ENCODE measurements at places on chromosomes 12 and 14. TPM values are rescaled to one million over a fixed set of nuclear protein-coding genes. Genes with fewer than 3 reads are reported as not detected.

DNA sequence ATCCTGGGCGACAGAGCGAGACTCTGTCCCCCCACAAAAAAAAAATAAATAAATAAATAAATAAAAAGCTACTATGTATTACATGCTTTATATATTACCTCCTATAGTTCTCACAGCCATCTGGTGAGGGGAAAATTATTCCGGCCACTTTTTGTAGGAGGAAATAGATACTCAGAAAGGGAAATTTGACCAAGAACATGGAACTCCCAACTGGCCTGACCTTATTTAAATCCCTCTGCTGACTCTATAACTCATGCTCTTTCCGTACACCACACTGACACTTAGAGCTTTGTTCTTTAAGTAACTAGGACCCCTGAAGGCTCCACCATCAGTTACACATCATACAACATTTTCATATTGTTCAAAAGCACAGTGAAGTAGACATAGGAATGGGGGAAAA, 2.2 kb upstream of the MMP19 start:
- H3K27ac ChIP-seq: no peak overlapping the region
- no peaks in the 10 kb centered on the region for H3K36me3 ChIP-seq
- no peaks in the 10 kb centered on the region for H3K27me3 ChIP-seq
- H3K4me3 ChIP-seq: no peak overlapping the region
- DNase-seq: no peak

GRCh38 chr12:78970041-78970440, 105.5 kb downstream of the SYT1 start:
- H3K4me3 ChIP-seq: no peak overlapping the region
- H3K27me3 ChIP-seq: no peaks in the 10 kb centered on the region
- H3K27ac ChIP-seq: no peak overlapping the region

DNA sequence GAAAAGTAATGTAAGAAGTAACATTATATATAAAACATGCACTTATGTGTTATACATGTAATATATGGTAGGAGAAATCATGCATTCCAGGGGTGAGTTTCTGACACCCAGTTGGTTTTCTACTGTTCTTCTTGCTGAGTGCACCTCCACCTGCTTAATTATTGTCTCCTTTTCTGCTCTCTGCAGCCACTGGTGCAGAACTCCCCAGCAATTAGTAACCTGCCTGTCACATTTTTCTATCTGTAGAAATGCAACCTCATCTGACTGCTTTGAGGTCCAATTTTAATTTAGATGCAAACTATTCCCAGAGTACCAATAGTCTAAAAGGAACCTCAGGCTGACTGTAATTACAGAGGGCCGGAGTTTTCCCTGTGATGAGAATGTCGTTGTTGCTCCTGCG, 842.1 kb downstream of the AACS start:
- H3K27me3 ChIP-seq: no peaks in the 10 kb centered on the region
- H3K4me1 ChIP-seq: no peaks in the 10 kb centered on the region
- DNase-seq: no peak
- H3K27ac ChIP-seq: no peak overlapping the region
- H3K36me3 ChIP-seq: no peaks in the 10 kb centered on the region

GRCh38 chr14:43894534-43894933, 612.5 kb downstream of the FSCB start:
- no peaks in the 10 kb centered on the region for H3K36me3 ChIP-seq
- H3K27me3 ChIP-seq: no peaks in the 10 kb centered on the region
- no peaks in the 10 kb centered on the region for H3K4me1 ChIP-seq
- DNase-seq: no peak
- H3K27ac ChIP-seq: no peak overlapping the region

- peak overlapping the region; percentile 78 for H3K27ac ChIP-seq
- H3K36me3 ChIP-seq: peaks cover 11% of the 10 kb centered on the region
- peaks cover 14% of the 10 kb centered on the region for H3K4me1 ChIP-seq
- DNase-seq: peak; percentile 86
These were observed 9.4 kb downstream of the ANKRD9 start for GRCh38 chr14:102500158-102500662.

The LRRC9 gene
- not detected for total RNA-seq

GRCh38 chr12:8493084-8493483, 20.2 kb upstream of the CLEC4D start:
- no peaks in the 10 kb centered on the region for H3K27me3 ChIP-seq
- no peak overlapping the region for H3K27ac ChIP-seq
- no peaks in the 10 kb centered on the region for H3K4me1 ChIP-seq
- H3K36me3 ChIP-seq: no peaks in the 10 kb centered on the region

The TTC6 gene
- 33.1 TPM for total RNA-seq

DNA sequence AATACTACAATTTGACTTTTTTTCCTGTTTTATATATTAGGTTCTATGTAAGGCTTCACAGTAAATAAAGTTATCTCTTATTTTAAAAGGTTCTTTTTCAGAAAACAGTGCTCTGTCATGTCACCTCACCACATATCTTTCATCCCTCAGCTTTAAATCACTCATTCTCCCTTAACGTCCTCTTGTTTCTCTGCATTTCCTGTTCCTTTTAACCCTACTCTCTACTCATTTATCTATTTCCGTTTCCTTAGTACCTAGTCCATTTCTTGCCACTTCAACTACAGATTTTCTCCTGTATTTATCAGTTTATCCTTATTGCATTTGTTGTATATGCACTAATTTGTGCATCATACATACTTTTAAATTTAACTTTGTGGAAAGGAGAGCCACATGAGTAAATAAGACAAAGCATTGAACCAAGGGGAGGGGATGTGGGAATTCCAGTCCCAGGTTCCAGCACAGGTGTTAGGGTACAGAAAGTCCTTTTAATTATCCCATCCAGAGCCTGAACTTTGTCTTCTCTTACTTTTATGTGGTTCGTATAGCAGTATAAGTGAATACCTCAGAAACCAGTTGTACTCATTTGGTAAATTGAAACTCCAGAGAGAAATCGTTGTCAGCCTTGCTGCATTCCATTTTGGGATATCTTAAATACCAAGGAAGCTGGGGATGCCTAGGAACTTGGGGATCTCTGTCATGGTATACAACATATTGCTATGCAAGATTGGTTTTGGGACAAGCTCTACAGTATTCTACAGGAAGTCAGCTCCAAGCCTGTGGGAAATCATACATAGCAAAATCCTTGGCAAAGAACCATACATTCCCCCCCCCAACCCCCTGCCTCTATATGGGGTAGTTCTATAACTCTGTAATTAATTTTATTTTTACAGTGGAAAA, 120.5 kb downstream of the DIP2B start:
- peaks cover 26% of the 10 kb centered on the region for H3K4me1 ChIP-seq
- H3K27me3 ChIP-seq: no peaks in the 10 kb centered on the region
- no peak overlapping the region for H3K27ac ChIP-seq
- no peaks in the 10 kb centered on the region for H3K36me3 ChIP-seq

GRCh38 chr12:106633451-106633823, 50.6 kb downstream of the RFX4 start:
- no peaks in the 10 kb centered on the region for H3K36me3 ChIP-seq
- no peak for DNase-seq
- no peaks in the 10 kb centered on the region for H3K27me3 ChIP-seq
- H3K27ac ChIP-seq: no peak overlapping the region
- no peaks in the 10 kb centered on the region for H3K4me1 ChIP-seq

- H3K4me3 ChIP-seq: no peak overlapping the region
- H3K4me1 ChIP-seq: peaks cover 26% of the 10 kb centered on the region
- no peak for DNase-seq
- H3K27ac ChIP-seq: no peak overlapping the region
- peaks cover 10% of the 10 kb centered on the region for H3K36me3 ChIP-seq
These were observed 18.5 kb downstream of the GLTP start for GRCh38 chr12:109861689-109862314.

DNA sequence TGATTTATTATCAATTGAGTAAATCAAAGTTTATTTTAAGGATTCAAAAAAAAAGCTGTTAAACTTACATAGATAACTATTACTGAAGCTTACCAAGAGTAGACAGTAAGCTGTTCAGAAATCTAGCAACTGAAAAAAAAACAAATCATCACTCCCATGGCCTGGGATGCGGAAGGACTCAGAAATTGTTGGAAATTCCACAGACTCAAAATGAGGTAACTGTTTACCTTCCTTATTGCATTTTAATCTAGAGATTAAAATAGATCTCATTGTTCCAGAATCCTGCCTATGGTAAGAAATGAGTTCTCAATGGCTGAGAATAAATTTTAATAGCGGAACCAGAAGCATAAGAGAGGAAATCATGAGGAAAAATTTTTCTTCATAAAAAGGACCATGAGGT, 87.2 kb downstream of the PPM1H start:
- H3K36me3 ChIP-seq: no peaks in the 10 kb centered on the region
- H3K27me3 ChIP-seq: no peaks in the 10 kb centered on the region

- DNase-seq: no peak
- H3K4me3 ChIP-seq: no peak overlapping the region
- H3K4me1 ChIP-seq: peaks cover 10% of the 10 kb centered on the region
- no peak overlapping the region for H3K27ac ChIP-seq
- no peaks in the 10 kb centered on the region for H3K27me3 ChIP-seq
These were observed 14.5 kb downstream of the EGLN3 start for GRCh38 chr14:33936391-33936790.

- H3K36me3 ChIP-seq: no peaks in the 10 kb centered on the region
- no peaks in the 10 kb centered on the region for H3K27me3 ChIP-seq
- no peaks in the 10 kb centered on the region for H3K4me1 ChIP-seq
These were observed 158.5 kb upstream of the RTL1 start for GRCh38 chr14:101062065-101062450.

DNA sequence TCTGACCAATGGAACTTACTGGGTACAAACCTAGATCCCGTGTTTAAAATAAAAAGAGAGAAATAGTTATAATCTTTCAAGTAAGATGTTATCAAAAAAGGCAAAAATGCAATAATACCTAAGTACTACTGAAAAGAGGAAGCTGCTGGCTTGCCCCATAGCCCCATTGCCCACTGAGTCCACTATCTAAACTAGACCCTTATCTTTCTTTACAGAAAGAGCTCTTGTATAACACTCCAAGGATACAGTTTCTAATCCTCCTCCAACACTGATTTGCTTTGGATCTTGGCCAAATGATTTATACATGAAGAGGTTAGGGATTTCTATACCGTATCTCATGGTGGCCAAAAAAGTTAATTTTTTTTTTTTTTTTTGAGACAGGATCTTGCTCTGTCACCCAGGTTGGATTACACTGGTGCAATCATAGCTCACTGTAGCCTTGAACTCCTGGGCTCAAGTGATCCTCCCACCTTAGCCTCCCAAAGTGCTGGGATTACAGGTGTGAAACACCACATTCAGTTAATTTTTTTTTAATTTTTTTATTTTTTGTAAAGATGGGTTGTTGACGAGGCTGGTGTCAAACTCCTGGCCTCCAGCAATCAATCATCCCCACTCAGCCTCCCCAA, 2.6 kb downstream of the GXYLT1 start:
- DNase-seq: no peak
- H3K4me3 ChIP-seq: no peak overlapping the region
- H3K36me3 ChIP-seq: no peaks in the 10 kb centered on the region
- H3K27ac ChIP-seq: no peak overlapping the region

The MUCL1 gene
- not detected for total RNA-seq

DNA sequence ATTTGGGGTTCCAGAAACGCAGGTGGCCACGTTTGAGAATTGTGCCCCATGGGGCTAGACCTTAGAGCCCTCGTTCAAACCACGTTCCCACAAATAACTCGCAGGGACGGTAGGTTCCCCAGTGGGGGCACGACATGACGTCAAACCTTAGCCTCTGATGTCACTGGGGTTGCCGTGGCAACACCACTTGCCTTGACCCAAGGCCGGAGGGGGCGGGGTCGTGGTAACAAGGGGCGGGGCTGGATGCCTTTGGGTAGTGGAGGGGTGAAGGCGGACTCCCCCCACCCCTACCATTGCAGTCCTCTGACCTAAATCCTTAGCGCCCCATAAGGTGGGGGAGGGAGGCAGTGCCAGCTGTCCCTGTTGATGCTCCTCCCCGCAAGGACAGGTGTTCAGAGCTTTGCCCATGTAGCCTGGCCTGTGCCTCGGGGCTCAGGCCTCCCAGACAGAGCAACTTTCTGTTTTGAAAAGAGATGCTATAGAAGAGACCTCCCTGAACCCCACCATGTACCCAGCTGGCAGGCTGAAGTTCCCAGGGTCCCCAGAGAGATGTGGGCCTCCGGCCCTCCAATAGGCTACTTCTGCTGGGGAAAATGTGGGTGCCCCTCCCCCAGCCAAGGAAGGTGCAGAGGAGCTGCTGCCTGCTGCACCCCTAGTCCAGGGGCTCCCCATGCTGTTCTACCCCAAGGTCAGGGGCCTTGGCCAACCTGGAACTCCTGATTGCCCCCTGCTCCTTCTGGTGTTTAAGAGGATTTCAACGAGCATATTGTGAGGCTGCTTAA, 1.9 kb downstream of the FAM222A start:
- H3K27me3 ChIP-seq: peaks cover 5% of the 10 kb centered on the region
- H3K36me3 ChIP-seq: no peaks in the 10 kb centered on the region
- peak overlapping the region; percentile 79 for H3K4me3 ChIP-seq
- peaks cover 27% of the 10 kb centered on the region for H3K4me1 ChIP-seq

- no peak overlapping the region for H3K4me3 ChIP-seq
- no peaks in the 10 kb centered on the region for H3K27me3 ChIP-seq
- no peak for DNase-seq
- H3K27ac ChIP-seq: no peak overlapping the region
- H3K4me1 ChIP-seq: no peaks in the 10 kb centered on the region
- H3K36me3 ChIP-seq: no peaks in the 10 kb centered on the region
These were observed 265.6 kb upstream of the SFSWAP start for GRCh38 chr12:131445184-131445774.

- H3K27me3 ChIP-seq: no peaks in the 10 kb centered on the region
- H3K27ac ChIP-seq: no peak overlapping the region
- no peaks in the 10 kb centered on the region for H3K4me1 ChIP-seq
These were observed 152.7 kb downstream of the KCNK10 start for GRCh38 chr14:88170333-88170732.

The NR4A1 gene
- total RNA-seq: 123 TPM

- no peak overlapping the region for H3K27ac ChIP-seq
- no peaks in the 10 kb centered on the region for H3K27me3 ChIP-seq
- H3K4me3 ChIP-seq: no peak overlapping the region
- peaks cover 11% of the 10 kb centered on the region for H3K4me1 ChIP-seq
- no peaks in the 10 kb centered on the region for H3K36me3 ChIP-seq
These were observed 17.6 kb upstream of the FAIM2 start for GRCh38 chr12:49921299-49921698.

The SLC17A8 gene
- 0.11 TPM for total RNA-seq

The RD3L gene
- total RNA-seq: not detected

The NOVA1 gene
- 3.0 TPM for total RNA-seq

- no peaks in the 10 kb centered on the region for H3K27me3 ChIP-seq
- no peak overlapping the region for H3K4me3 ChIP-seq
- no peak for DNase-seq
These were observed 36.1 kb upstream of the KRAS start for GRCh38 chr12:25286837-25287236.

- no peaks in the 10 kb centered on the region for H3K27me3 ChIP-seq
- H3K4me3 ChIP-seq: no peak overlapping the region
- no peak for DNase-seq
- H3K27ac ChIP-seq: no peak overlapping the region
- no peaks in the 10 kb centered on the region for H3K36me3 ChIP-seq
- H3K4me1 ChIP-seq: no peaks in the 10 kb centered on the region
These were observed 62.1 kb upstream of the SLC38A4 start for GRCh38 chr12:46887870-46888269.

The LRIG3 gene
- total RNA-seq: 65.0 TPM
